Thyroid gland (tissue), 4 donors: ENCODE measurements at places on chromosomes 7 and 10. TPM values are rescaled to one million over a fixed set of nuclear protein-coding genes. Genes with fewer than 3 reads are reported as not detected.

Gene RELN
- 25.4 TPM for total RNA-seq

Gene BMPER
- total RNA-seq, result 2.3 TPM

Gene ZCWPW1
- total RNA-seq, result 4.5 TPM

Gene AKR1B1
- total RNA-seq, result 68.0 TPM

Gene SPAM1
- not detected for total RNA-seq

Gene GDF2
- total RNA-seq, result not detected

Gene GPR158
- 1.0 TPM for total RNA-seq

Gene OGDHL
- total RNA-seq, result 113 TPM

Gene ERVW-1
- not detected for total RNA-seq

Gene ANKRD61
- total RNA-seq, result not detected

Gene POM121L12
- total RNA-seq, result not detected

Gene PNLIP
- not detected for total RNA-seq

Gene MALRD1
- not detected for total RNA-seq

Gene CNPY1
- total RNA-seq, result not detected

Gene PAPOLB
- total RNA-seq, result 0.40 TPM

Gene VPS26A
- total RNA-seq, result 38.0 TPM

Gene SPDYE5
- total RNA-seq, result not detected

Gene OR2A1
- total RNA-seq, result not detected

Gene SPDYE6
- not detected for total RNA-seq

Gene FAM25C
- not detected for total RNA-seq

Gene C10orf62
- not detected for total RNA-seq

Gene HOXA1
- total RNA-seq, result not detected

Gene LRRN3
- 5.9 TPM for total RNA-seq
